Fibroblast of mammary gland (primary cell): ENCODE measurements at places on chromosomes 7 and 10.

GRCh38 chr7:79282070-79282694 lies 171.3 kb downstream of the MAGI2 start:
- DNase-seq = peak; percentile 83

DNA sequence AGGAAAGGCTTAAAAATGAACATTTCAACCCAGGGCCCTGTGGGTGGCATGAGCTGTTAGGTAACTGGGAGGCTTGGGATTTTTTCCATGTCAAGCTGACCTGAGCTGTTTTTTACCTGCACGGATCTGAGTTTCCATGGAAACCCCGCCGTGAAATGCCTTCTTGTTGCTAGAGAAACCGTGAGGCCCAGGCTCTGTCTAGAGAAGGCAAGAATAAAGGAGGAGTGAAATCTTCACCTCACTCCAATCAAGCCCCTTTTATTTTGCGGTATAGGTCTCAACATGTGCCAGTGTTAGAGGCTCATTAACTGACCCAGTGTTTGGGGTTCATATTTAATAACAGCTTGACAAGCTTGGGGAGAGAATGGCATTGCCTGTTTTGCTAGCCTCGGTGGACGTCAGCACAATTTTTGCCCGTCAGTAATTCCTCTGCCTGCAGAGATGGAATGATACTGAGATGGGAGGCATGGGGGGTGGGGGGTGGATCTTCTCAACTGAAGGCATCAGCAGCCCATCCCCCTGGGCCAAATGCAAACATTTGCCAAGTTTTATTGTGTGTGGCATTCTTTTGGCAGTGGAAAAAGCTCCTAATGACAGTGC lies 48.9 kb upstream of the PDCD4 start:
- no peak for DNase-seq

DNA sequence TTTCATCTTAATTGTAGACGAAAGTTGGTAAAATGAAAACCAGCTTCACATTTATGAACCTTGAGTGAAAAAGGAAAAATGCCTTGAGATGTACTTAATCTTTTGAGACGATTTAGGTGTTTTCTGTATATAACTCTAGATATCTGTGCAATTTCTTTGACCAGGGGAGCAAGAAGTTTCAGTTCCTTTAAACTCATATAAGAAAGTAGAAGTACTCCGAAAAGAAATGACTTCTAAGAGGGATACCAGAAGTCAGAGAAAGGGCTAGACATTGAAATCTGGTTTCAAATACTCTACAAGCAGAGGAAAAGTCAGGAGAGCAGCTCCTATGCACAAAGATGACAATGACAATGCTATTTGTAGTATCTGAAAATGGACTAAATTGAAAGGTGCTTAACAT lies 303.7 kb downstream of the BAMBI start:
- no peak for DNase-seq

DNA sequence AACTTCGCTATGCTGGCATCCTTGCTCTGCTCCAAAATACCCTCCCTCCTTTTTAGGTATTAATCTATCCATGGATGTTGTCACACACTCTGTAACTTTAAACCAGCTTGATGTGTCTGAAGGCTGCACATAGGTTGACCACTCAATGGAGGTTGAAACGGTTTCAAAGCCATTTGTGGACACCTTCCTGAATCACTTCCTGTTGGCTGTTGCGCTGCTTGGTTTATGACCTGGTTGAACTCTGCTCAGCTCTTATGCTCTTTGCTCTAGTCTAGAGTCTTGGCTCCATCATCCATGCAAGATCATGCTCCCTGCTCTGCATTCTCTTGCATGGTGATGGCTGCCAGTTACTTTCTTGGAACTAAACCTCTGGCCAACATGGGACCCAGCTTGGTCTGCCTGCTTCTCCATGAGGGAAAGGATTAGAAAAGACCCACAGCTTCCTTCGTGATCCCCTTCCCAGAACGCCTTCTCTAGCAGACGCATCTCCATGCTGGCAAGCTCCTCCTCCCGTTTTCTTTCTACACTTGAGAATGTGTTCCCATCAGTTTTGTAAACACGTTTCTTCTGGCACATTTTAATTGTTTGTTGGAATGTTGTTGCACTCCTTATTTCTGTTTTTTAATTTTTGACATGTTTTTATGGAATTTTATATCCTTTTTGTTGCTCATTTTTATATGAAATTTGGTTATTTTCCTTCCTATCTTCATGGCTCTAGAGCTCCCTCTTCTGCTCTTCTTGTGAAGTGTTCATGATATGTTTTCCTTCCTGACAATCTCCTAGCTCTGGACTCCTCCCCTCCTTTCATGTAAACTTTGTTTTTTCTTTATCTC lies 149.8 kb downstream of the XPNPEP1 start:
- DNase-seq = peak; percentile 46

GRCh38 chr7:50314836-50315592 lies 10.5 kb downstream of the IKZF1 start:
- no peak for DNase-seq

GRCh38 chr7:155338632-155339320 lies 41.1 kb downstream of the INSIG1 start:
- no peak for DNase-seq

DNA sequence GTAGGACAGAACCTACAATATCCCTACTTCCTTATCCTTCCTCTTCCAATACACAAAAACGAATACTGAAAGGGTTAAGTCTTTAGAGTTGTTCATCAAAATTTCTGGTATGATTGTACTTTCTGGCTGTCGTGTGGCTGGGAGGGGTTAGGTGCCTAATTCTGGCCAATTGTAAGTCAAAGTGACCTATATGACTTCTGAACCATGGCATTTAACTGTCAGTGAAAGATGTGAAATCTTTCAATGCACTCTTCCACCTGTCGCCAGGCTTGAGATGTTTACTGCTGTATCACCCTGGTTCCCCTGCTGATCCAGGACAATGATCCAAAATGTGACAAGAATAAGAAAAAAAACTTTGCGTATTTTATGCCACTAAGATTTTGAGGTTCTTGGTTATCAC lies 20.8 kb downstream of the EPC1 start:
- no peak for DNase-seq

DNA sequence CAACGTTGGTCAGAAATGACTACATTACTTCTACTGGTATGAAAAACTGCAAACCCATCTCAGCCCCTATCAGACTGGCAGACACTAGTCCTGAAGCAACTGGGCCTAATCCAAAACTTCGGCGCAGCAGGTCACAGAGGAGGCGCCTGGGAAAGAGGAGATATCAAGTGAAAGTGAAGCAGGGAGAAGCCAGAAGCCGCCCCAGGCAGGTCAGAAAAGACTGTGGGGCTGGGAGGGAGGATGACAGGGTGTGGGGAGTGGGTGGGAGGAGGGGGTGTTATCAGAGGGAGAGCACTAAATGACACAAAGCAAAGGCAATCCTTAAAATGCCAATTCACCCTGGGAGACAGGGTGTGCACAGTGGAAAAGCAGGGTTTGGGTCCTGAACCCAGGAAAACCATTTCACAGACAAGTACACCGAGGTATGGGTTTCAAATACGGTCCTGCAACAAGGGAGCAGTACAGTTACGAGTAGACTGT lies 731 bp downstream of the CHCHD3 start:
- DNase-seq = peak; percentile 9

GRCh38 chr7:71221549-71221948 lies 89.6 kb downstream of the GALNT17 start:
- DNase-seq = no peak
